ENCODE measurements at places on chromosomes 5 and 9.

DNA sequence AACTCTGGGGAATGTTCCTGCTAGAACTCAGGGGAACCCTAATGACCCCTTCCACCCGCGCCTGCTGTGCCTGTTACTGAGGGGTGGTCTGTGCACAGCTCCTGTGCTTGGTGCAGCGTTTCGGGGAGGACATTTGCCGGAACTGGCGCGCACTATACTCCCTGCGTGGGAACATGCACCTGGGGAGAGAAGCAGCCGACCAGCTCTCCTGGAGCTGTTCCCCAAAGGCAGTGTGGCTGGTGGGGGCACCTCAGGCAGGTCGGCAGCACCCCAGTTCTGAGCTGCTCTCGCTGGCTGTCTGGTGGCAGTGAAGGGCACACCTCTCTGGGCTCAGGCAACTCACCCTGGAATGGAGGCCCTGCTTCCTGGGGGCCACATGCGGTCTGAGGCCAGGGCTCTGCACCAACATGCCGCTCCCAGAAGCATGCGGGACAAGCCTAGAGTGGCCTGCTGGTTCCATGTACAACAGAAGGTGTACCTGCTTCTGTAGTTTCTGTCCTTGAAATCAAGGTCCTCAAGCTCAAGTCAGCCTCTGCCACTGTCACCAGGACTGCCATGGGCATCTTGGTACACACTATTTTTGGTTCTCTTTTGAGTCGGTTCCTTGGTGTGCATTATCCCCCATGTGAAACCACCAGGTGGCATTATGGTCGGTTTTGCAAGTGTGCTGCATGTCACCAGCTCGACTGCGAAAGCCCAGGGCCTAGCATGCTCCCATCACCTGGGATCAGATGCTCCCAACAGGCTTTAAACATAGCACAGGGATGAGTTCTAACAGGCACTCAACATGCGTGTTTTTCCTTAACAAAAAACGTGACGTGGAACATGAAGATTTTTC is 7.8 kb upstream of the MRNIP start:
- no peak for DNase-seq

DNA sequence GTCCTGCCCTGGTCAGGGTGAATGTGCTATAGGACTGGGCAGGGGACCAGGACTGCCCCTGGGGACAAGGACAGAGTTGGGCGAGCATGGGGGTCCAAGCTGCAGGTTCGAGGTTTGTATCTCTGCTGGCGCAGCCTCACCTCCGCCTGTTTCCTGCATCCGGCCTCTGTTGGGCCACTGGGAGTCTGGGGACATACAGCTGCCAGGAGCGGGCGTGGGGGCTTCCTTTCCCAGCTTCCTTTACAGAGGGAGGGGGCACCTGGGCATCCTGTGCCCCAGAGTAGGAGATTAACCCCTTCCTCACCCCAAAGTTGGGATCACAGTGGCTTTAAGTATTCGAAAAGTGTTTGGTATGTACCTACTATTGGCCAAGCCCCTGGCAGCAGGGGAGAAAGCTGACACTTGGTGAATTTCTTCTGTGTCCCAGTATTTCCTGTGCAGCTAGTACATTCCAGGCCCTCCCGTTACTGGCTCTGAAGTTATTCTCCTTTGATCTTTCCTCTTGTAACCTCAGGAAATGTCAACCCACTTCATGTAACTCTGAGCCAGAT is 19.0 kb downstream of the OLFML2A start:
- no peak for DNase-seq

DNA sequence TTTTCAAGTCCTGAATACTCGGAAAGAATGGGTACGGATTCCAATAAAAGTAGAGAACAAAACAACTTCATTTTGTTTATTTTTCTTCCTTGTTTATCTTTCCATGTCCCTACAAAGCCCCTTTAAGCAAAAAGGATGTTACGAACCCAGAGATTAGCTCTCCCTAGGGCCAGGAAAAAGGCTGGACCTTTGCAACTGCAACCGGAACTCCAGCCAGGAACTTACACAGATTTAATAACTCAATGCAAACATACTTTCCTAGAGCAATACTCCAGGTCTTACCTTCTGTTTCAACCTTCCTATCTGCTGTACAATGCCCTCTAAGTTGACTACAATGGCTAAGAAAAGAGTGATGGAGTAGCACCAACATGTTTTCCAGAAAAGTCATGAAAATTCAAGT is 7.0 kb downstream of the DENND1A start:
- no peak for DNase-seq

DNA sequence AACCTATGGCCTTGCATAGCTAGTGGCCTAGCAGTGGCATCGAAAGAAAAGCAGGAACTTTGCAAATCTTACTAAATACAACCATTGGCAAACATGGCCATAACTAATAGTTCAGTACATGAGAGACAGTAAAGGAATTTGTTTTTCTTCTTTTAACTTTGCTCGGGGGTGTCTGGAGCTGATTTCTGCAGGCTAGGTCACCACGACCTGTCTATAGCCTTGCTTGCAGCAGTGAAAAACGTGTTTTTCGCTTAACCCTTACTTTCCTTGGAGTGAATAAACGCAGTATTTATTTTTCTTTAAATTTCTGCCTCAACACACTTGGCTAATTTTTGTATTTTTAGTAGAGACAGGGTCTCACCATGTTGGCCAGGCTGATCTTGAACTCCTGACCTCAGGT is 19.9 kb downstream of the NAIF1 start:
- no peak for DNase-seq

- DNase-seq, result no peak
Observed at GRCh38 chr9:32931129-32931528, 70.3 kb downstream of the APTX start.

DNA sequence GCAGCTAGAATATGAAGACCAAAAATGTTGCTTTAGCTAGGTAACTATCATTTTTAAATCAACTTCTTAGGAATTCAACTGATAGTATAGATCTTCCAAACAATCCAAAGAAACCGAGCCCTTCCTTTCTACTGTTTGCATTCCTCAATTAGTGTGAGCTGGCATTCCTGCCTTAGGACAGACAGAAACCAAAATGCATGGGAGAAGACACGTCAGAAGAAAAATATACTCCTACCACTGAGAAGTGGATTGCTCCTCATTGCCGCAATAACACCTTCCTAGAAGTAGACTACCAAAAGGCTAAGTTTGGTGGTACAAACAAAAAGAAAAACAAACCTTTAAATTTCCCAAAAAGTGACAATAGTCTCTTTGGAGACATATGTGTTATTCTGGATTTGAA is 440.0 kb downstream of the SEMA5A start:
- DNase-seq, result no peak

DNA sequence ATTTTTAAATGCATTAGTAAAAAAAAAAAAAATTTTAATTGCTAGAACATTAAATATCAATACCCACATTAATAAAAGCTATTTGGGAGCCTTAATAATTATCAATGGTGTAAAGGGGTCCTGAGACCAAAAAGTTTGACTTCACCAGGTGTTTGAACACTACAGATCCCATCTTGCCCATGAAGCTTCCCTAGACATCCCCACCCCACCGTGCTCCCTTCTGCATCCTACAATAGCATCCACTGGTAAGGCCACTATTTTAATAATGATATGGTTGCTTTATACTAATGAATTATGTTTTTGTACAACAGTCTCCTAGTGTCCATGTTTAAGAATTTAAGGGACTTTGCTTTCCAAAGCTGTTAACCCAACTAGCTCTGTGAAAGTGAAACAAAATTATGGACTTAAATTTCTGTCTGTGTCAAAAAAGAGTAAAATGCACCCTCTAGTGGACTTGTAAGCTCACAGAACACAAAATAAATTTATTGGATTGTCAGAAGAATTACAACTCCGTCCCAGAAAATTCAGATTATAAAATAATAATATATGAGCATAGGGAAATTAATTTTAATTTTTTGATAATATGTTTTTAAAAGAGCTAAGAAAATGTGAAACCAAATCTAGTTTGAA is 76.0 kb downstream of the ARL15 start:
- no peak for DNase-seq

DNA sequence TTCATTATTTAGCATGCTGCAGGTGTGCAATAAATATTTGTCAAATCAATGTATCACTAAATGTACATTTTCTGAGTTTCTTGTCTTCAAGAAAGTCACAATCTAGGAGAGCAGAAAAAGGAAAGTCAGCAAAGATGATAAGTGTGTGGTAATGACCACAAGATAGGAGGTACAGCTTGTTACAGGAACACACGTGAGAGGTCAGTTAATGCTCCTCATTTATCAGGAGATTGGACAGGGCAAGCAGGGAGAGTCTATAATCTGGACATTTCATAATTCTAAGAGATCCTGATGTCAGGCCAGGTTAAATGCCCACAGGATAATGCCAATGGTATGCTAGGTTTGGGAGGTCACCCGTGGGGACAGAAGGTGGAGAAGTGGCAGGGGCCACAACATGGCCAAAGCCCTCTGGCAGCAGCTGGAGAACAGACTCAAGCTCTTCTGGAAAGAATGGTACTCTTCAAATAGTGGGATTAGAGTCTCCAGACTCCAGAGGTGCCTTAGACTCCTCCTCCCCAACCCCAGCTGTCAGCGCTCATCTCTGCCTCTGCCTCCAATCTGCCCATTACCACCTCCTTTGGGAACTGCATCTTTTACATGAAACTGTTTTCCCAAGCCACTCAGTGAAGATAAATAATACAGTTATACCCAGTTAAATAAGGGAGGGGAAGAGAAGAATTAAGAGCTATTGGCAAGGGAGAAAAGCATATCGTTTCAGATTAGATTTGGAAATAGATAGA is 114.3 kb downstream of the ASTN2 start:
- DNase-seq, result no peak

DNA sequence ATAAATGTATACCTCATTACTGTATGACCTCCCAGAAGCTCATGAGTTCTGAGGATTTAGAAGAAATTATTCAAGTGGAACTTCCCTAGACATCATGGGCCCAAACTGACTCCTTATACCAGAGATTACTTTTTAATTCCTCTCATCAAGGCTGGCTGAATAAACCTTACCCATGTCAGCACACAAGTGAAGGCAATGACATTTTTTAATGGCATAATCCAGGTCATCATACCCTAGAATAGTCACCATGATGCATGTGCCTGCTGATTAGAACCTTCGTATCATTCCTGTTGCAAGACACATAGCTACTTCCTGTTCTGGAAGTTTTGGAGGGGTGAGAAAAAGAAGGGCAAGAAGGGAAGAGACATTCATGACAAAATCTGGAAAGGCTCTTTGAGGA is 49.8 kb upstream of the IFNK start:
- DNase-seq, result no peak

DNA sequence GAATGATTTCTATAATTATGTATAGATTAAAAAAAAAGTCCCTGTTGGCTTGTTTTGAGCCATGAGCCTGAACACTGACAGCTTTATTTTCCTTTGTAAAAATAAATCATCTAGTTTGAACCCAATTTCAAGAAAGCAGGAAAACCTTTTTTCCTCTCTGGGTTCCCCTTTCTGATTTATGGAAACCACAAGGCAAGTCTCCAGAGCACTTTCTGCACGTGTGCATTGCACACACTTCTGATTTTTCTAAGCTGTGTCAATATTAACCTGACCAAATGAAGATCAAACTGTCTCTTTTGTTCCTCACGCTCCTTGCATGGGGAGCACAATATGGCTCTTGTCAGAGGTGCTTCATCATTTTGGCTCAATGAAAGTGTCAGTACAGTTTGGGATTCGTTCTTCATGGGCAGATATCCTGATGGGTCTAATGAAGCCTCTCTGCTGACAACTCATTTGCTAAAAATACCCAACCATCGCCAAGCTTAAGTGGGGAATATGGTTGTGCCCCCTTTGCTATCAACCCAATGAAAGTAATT is 39.2 kb upstream of the PCA3 start:
- no peak for DNase-seq

DNA sequence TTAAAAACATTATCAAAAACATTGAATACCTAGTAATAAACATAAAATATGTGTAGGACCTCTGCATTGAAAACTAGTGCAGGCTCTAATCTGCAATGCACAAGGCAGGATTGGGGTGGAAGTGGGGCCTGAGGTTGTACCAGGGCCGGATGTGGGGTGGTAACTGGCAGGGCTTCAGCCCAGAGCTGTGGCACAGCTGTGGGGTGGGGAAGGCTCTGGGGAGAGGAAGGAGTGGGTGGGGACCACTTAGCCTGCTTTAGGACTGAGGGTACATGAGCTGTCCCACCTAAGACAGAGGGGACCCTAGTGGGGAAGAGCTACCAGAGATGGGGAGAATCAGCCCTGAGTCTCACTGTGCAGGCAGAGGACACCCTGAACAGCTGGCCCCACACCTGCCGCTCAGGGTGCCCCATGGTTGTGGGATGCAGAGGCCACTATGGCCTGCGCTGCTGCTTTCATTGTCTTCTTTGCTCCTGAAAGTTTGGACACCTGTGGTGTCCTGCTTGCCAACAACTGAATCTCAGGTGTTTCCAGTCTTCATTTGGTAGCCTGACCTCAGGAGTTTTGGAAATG is 311.4 kb downstream of the TLE4 start:
- DNase-seq, result peak; percentile 24

GRCh38 chr5:9374025-9374424 is 171.8 kb downstream of the SEMA5A start:
- no peak for DNase-seq

- DNase-seq, result no peak
Observed at GRCh38 chr5:174457141-174457678, 267.2 kb upstream of the MSX2 start.

GRCh38 chr5:157530226-157530972 is 45.2 kb downstream of the ADAM19 start:
- DNase-seq, result no peak

GRCh38 chr5:125413496-125414274 is 667.2 kb upstream of the ZNF608 start:
- DNase-seq, result no peak

DNA sequence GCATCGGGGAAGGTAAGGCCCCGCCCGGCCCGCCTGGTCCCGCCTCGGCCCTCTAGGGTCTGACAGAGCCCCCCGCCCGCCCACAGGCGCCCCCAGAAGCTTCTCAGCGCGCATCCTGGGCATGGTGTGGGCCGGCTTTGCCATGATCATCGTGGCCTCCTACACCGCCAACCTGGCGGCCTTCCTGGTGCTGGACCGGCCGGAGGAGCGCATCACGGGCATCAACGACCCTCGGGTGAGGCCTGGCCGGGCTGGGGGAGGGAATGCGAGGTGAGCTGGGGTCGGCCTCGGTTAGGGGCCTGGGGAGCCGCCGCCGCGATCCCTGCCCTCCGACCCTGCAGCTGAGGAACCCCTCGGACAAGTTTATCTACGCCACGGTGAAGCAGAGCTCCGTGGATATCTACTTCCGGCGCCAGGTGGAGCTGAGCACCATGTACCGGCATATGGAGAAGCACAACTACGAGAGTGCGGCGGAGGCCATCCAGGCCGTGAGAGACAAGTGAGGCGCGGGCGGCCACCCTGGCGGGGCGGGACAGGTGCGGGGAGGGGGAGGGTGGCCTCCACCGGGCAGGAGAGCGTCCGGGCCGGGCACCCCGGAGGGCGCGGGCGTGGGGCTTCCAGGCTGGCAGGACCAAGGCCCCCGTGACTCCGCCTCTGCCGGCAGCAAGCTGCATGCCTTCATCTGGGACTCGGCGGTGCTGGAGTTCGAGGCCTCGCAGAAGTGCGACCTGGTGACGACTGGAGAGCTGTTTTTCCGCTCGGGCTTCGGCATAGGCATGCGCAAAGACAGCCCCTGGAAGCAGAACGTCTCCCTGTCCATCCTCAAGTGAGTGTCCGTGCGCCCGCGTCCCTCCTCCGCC is 7.1 kb downstream of the LRRC26 start:
- no peak for DNase-seq

- no peak for DNase-seq
Observed at GRCh38 chr5:589173-589572, 23.0 kb upstream of the CEP72 start.
